ENCODE measurements at places on chromosomes 6 and 20. TPM values are rescaled to one million over a fixed set of nuclear protein-coding genes. Genes with fewer than 3 reads are reported as not detected.

GPR6 gene
- not detected for polyA plus RNA-seq

RGS17 gene
- polyA plus RNA-seq = 0.27 TPM

ADAM33 gene
- polyA plus RNA-seq = 4.3 TPM

LSM2 gene
- 92.1 TPM for polyA plus RNA-seq

MDFI gene
- 0.53 TPM for polyA plus RNA-seq

PERP gene
- polyA plus RNA-seq = 2.8 TPM

PKIB gene
- polyA plus RNA-seq = 0.44 TPM

SOBP gene
- 8.9 TPM for polyA plus RNA-seq

CALHM5 gene
- polyA plus RNA-seq = 0.73 TPM

FBXL4 gene
- polyA plus RNA-seq = 3.4 TPM

OR2B6 gene
- polyA plus RNA-seq = not detected

CDH26 gene
- polyA plus RNA-seq = 0.62 TPM

IP6K3 gene
- polyA plus RNA-seq = 220 TPM

FAM209B gene
- polyA plus RNA-seq = 0.79 TPM

MRPS26 gene
- 68.7 TPM for polyA plus RNA-seq

ZNF391 gene
- polyA plus RNA-seq = 0.14 TPM

AGER gene
- polyA plus RNA-seq = 0.91 TPM

GRM1 gene
- polyA plus RNA-seq = 0.03 TPM

LY6G6F gene
- polyA plus RNA-seq = 0.05 TPM

HS3ST5 gene
- 0.01 TPM for polyA plus RNA-seq

All from psoas muscle (tissue), 8 donors.